Stimulated activated CD8-positive, alpha-beta memory T cell treated with anti-CD3 and anti-CD28 coated beads, Interleukin-4, amount 100 ng/mL, for 4 hours (primary cell): ENCODE measurements at places on chromosomes 2 and 18.

DNA sequence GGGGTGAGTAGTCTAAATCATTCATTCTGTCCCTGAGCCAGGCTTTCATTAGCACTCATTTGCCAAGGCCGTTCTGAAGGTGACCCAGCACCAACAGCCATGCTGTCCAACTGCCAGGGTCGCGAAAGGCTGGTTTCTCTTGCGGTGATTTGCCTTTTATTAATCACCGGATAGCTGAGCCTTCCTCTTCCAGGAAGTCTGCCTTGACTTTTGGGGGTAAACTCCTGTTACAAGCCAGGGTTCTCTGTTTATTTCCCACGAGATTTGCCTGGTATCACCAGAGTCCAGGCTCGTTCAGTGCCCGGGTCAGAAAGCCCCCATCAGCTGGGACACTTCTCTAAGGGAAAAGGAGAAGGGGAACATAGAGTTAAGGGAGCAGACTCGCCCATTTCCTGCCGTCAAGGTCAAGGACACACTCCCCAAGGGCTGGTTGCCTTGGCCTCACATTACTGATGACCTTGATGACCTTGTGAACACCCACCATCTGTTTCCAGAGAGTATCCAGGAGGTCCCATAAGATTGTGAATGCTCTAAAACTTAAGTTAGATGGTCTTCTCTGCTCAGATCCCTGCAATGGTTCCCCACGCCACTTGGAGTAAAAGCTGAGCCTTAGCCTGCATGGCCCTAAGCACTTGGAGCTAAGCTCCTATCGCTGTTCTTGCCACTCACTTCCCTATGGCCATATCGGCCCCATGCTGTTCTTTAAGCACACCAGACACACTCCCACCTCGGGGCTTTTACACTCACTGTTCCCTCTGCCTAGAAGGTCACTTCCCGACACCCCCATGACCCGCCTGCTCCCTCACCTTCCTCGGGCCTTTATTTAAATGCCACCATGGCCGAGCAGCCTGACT lies 118.0 kb upstream of the STPG4 start:
- DNase-seq: no peak

GRCh38 chr2:215107216-215108056 lies 31.0 kb downstream of the ABCA12 start:
- no peak for DNase-seq

- peak; percentile 51 for DNase-seq
Measured at GRCh38 chr2:68832233-68832869, 38.8 kb downstream of the BMP10 start.

GRCh38 chr2:181607629-181608590 lies 49.0 kb downstream of the CERKL start:
- DNase-seq: no peak

- no peak for DNase-seq
Measured at GRCh38 chr2:96893289-96894150, 23.6 kb upstream of the SEMA4C start.
